CD4-positive, alpha-beta T cell treated with Interleukin-1 beta for 1 hour (primary cell): ENCODE measurements at places on chromosomes 1 and 21.

DNA sequence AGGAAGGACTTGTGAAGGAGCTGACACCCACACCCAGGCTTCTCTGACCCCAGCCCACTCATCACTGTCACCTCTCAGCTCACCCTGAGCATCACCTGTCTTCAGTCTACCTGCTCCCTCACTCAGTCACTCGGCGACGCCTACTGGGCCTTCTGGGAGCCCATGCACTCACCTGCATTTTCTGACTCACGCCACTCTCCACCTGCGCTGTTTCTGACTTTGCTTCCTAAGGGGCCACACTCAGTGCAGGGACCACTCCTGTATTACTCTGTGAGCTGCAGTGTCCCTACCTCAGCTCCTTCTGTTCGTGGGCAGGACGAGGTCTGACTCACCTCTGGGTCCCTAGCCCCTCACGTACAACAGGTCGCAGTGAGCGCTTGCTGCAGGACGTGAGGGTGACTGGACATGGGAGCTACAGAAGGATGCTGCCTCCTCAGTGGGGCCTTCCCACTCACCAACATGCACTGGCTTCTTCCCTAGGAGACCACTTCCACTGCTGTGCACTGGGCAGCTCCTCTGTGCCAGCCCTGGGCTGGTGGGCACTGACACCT lies 102.3 kb downstream of the GLIS1 start:
- no peak for DNase-seq

DNA sequence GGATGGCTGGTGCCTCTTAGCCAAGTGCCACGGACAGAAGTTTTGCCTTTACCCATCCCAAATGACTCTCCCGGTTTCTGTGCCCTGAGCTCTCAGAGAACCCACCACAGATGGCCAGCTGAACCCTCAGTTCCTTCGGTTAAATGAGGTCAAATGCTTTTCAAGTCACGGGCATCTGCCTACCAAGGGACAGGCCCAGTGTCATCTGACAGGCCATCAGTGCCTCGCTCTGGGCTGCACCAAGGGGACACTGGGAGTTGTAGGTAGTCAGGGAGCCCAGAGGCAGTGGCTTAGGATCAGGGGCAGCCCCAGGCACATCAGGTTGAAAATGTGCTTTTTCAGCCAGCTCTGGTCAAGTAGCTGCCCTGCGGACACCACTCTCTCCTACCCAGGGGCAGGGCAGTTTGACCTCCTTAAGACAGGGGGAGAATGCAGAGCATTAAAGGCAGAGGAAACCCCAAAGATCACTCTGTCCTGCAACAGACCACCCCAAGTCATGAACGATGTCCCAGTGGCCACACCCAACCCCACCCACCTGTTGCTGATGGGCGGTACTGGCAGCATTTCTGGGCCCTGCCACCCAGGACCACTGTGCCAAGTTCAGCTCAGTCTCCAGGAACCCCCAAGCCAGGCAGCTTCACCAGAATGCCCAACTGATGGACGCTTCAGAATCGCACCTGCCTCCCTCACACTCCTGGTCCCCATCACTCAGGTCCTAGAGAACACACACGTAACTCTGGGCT lies 60.7 kb downstream of the CASZ1 start:
- no peak for DNase-seq

DNA sequence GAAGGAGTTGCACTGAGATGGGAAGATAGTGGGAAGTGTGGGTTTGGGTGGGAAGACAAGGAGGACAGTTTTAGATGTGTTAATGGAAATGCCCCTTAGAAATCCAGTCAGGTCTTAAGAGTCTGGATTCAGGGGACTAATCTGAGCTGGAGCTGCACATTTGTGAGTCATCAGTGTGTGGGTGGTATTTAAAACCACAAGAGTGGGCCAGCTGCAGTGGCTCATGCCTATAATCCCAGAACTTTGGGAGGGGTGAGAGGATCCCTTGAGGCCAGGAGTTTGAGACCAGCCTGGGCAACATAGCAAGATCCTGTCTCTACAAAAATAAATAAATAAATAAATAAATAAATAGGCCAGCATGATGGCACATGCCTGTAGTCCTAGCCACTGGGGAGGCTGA lies 40.9 kb upstream of the SLC6A9 start:
- DNase-seq, result no peak

- DNase-seq, result no peak
These were observed 12.6 kb upstream of the BCAS2 start for GRCh38 chr1:114594046-114594445.

DNA sequence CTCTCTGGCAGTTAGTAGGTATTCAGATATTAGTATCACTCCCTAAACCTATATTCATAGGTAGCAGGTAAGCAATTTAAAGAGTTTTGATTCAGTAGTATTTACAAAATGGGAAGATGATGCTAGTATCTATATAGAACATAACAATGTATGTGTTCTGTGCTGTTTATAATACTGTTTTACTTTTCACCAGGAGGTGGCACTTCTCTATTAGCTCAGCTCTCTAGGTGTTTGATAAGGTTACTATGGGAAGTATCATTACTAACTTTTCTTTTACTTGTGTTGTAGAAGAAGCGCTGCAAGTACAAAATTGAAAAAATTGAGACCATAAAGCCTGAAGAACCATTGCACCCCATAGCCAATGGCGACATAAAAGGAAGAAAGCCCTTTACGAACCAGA lies 49.4 kb upstream of the FASLG start:
- no peak for DNase-seq

GRCh38 chr1:206829875-206830274 lies 35.5 kb upstream of the IL20 start:
- peak; percentile 10 for DNase-seq

- DNase-seq, result no peak
These were observed 963.7 kb upstream of the ADGRL2 start for GRCh38 chr1:80837066-80837465.

- no peak for DNase-seq
These were observed 688 bp downstream of the PRXL2B start for GRCh38 chr1:2587071-2587859.

GRCh38 chr1:200376528-200376927 lies 33.3 kb downstream of the ZNF281 start:
- no peak for DNase-seq

DNA sequence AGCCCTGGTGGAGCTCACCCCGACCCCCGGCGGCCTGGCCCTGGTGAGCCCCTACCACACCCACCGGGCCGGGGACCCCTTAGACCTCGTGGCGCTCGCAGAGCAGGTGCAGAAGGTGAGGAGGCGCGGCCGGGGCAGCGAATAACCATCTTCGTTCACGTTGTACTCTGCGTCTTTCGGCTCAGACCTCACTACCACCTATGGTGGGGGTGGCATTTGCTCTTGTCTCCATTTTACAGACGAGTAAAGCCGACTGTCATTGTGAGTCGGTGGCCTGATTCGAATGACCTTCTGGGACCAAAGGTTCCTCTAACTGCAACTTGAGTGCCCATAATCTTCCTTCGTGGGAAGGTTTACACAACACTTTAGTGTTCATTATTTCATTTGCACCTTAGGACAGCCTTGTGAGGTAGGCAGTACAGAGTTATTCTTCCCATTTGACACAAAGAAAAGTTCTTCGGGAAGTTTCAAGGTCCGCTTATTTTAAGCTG lies 506 bp downstream of the C1orf50 start:
- no peak for DNase-seq

DNA sequence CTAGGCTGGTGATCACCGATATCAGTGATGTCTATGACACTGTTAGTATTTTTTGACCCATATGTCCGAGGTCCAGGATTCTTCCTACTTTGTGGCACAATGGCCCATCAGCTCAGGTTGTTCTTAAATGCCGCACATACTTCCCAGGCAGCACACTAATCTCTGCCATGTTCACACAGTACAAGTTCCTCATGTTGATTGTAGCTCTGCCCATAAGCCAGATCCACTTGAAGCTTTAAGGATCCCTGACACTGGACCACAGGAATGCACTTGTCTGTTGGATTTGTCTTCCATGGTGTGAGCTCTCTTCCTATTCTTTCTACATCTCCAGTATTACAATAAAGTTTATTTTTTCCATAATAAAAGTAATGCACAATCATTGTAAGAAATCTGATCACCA lies 69.5 kb downstream of the DDX20 start:
- DNase-seq, result no peak

DNA sequence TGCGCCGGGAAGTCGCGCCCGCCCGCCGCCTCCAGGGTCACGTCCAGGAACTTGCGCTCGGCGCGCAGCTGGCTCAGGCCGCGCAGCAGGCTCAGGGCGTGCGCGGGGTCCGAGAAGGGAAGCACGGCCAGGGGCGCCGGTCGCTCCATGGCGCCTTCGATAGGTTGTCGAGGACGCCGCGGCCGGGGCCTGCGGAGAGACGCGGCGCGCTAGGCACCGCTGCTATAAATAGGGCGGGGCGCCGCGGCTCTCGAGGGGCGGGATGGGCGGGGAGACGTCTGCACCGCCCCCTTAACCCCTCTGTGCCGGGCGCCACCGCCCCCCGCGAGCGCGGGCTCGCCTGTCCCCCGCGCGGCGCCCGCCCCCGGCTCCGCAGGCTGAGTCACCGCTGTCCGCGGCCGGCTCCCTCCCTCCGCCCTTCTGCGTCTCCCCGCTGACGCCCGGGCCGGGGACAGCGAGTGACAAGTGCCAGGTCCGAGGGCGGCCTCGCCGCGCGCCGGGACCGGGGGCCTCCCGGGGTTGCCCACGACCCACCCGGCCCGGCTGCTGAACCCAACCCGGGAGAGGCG lies at the start of gene KLHL21:
TSS of gene KLHL21 (minus strand) at position 201 of the 569 bp plus-strand sequence. CDS start at position 149, 52 bp downstream.
- DNase-seq, result peak; percentile 86

GRCh38 chr1:165420655-165421054 lies 24.3 kb downstream of the RXRG start:
- DNase-seq, result no peak

DNA sequence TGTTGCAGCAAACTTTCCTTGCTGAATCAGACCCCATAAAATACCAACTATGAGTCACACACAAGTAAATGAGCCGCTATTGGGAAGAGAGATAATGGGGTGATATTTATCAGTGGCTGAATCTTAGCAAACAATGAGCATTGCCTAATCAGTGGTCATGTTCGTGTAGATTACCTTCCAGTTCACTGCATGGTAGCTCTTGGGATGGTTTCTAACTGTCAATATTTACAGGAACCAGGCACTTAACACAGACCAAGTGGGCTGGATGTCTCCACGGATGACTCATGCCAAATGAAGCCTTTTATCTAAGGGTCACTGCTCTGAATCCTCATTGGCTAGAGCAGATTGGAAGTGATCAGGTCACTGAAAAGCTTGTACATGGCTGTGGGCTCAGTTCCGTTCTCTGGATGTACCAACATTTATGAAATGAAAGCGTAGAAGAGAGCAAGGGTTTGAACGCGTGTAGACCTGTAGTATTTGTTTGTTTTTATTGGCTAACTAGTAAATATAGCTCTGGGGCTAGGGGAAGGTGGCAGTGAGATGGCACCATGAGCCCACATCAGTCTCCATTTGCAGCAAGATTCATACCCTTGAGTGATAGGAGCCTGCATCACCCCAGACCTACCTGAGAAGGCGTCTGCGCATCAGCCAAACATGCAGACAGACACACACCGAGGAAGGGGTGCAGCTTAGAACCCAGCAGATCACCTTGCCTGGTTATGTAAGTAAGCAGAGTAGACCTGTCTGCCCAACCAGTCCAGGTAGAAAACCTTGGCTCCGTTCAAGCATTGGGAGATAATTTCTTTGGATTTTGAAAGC lies 153.3 kb downstream of the TOMM20 start:
- no peak for DNase-seq

DNA sequence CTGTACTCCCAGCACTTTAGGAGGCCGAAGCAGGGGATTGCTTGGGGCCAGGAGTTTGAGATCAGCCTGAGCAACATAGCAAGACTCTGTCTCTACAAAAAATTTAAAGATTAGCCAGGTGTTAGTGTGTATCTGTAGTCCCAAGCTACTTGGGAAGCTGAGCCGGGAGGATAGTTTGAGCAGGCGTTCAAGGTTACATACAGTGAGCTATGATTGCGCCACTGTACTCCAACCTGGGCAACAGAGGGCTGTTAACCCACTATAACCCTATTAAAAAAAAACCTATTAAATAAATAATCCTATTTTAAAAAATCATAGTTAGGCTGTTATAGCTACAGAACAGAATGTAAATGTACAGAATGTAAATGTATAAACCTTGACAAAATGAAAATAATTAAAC lies 2.2 kb downstream of the MIS18A start:
- DNase-seq, result no peak

GRCh38 chr1:155245163-155245524 lies 10.1 kb downstream of the ENTREP3 start:
- peak; percentile 21 for DNase-seq

DNA sequence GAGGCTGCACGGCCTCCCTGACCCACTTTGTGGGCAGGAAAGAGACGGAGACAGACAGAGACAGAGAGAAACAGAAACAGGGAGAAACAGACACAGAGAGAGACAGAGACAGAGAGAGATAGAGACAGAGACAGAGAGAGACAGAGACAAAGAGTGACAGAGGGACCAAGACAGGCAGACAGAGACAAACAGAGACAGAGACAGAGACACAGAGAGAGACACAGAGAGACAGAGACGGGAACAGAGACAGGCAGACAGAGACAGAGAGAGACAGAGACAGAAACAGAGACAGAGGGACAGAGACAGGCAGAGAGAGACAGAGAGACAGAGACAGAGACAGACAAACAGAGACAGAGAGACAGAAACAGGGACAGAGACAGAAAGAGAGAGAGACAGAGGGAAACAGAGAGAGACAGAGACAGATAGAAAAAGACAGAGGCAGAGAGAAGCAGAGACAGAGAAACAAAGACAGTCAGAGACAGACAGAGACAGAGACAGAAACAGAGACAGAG lies 3.1 kb downstream of the COL6A1 start:
- DNase-seq, result no peak

DNA sequence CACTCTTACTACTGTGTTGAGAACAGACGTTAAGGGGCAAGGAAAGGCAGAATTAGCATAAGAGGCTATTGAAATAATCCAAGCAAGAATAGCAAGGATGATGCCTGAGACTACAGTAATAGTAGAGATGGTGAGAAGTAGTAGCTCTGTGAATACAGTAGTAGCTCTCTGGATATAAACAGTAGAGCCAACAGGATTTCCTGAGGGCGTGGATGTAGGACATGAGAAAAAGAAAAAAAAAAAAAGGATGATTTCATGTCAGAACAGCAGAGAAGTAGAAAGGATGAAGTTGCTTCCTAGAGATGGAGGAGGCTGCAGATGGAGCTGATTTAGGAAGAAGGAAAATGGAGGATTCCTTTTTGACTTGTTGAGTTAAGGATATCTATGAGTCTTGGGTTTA lies 112.3 kb downstream of the OMA1 start:
- no peak for DNase-seq

GRCh38 chr1:17595602-17595925 lies 56.1 kb downstream of the ARHGEF10L start:
- no peak for DNase-seq

GRCh38 chr1:44067266-44068250 lies 36.3 kb upstream of the SLC6A9 start:
- no peak for DNase-seq

GRCh38 chr1:30444850-30445249 lies 278.5 kb downstream of the MATN1 start:
- no peak for DNase-seq

DNA sequence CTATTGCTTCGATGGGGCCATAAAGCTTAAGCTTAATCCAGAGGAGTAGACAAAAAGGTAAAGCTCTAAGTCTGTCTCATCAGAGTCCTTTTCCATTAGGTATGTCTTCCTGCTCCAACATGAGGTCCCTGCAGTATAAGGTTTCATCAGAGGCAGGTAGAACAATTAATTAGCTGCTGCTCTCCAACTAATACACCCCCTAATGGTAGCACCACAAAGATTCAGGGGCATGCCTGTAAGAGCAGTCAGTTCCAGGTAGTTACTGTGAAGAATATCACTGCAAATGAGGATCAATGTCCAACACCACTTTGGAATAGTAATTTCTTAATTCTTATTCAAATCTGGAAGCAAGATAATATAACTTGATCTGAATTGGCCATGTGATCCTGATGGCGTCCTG lies 160.3 kb upstream of the ESRRG start:
- no peak for DNase-seq
